ENCODE measurements at places on chromosomes 5 and 9.

GRCh38 chr9:77276799-77277198 is 99.5 kb downstream of the VPS13A start:
- DNase-seq = no peak

DNA sequence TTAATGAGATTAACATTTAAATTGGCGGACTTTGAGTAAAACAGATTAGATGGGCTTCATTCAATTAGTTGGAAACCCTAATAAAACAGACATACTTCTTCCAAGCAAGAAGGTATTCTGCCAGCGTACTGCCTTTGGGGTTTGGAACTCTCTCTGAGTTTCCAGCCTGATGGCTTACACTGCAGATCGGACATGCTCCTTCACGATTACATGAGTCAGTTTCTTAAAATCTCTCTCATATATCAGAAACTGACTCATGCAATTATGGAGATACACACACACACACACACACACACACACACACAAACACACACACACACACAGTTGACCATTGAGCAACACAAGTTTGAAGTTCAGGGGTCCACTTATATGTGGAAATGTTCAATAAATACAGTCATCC is 789.4 kb downstream of the CDH12 start:
- DNase-seq = no peak

- DNase-seq = no peak
Measured at GRCh38 chr9:98178874-98179850, 13.3 kb downstream of the CORO2A start.

DNA sequence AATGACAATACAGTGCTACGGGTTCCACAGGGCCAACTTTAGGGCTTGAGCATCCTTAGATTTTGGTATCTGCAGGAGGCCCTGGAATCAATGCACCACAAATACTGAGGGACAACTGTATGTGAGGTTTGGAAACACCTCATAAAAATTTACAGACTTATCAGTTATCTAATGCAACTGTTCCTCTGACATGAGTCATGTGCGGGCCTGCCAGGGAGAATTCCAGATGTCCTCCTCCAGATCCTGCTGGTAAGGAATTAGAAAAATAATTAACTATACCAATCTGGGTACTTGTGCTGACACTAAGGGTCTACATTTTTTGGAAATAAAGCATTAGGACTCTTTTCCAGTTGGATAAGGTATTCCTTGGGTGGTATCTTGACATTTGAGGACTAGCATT is 333.3 kb downstream of the ARRDC3 start:
- peak; percentile 37 for DNase-seq

- DNase-seq = no peak
Measured at GRCh38 chr5:132394667-132395259, 25.3 kb downstream of the SLC22A5 start.

DNA sequence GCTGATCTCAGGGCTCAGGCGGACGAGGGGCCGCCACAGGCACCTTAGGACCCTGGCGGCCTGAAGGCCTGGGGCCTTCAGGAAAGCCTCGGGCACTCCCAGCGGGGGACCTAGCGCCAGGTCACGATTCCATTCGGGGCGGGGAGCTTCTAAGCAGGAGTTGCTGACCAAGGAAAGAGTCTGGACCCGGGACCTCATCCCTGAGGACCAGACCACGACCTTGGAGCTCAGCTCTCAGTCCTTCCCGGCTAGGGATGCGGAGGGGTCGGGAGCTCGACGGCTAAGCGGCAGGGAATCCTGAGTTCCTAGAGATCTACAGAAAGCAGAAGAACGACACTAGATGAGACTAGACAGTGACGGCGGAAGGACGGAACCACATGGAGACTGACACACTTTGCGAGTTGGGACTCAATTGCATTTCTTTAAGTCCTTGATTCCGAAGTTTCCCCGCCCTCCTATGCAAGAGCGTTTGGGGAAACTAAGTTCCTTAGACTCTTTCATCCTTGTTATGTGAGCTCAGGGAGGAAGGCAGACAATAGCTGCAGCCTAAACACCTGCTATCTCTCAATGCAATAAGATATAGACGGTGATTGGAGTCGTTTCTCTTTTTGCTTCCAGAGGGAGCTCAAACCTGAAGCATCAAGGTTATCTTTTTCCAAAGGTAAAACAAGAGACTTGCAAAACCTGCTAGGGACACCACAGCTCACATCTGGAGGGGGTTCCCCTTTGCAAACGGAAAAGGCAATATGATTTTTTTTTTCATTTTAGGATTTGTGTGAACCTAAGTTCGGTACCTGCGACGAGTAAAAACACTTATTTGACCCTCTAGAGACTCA is 9.7 kb downstream of the NR2F1-AS1 start:
- no peak for DNase-seq

DNA sequence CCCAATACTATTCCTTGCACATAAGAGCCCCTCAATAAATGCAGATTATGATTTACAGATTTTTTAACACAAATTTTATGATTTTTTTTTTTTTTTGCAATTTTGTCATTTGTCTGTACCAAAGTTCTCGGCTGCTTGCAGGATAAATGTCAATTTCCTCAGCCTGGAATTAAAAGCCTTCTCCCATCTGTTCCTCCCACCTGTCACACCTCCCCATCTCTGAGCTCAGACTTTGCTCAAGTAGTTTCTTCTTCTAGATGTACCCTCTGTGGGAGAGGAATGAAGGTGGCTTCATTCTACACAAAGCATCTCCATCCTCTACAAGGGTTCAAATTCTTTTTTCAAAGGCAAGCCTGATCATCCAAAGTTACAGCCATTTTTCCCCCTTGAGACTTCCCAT is 153.7 kb upstream of the GRAMD2B start:
- no peak for DNase-seq

All from A549 (cell line).